Glomerular endothelial cell (primary cell): ENCODE measurements at places on chromosomes 12 and 14.

DNA sequence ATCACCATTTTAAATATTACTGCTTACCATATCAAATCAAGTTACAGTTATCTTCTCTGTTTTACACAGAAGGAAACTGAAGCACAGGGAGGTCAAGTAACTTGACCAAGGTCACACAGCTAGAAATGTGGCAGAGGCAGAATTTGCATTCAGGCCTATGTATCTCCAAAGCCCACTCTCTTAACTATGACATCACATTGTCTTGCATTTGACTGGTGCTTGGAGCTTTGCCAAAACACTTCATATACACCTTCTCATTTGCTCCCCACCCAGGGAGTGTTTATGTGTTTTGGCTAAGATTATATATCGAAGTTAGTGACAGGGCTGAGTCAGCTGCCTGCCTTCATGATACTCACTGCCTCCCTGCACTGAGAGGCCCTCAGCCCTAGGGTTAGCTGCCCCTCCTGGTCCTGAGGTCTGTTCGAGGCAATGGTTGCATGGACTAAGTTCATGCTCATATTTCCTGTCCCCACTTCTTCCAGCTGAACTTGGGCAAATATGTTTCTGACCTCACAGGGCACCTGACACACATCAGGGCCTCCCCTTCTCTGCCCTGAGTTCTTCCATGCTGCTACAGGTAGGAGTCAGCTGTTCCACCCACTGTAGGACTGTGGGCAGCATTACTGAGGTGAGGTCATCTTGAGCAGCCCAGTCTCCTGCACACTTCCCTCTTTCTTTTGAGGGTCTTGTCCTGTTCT, 1.8 kb downstream of the GALNT6 start:
- no peak for DNase-seq

- no peak for DNase-seq
Measured at GRCh38 chr12:1808798-1809480, 11.4 kb upstream of the LRTM2 start.

- DNase-seq: no peak
Measured at GRCh38 chr14:68650404-68650994, 142.4 kb downstream of the ZFP36L1 start.

GRCh38 chr12:2410496-2410895, 357.7 kb downstream of the CACNA1C start:
- DNase-seq: no peak

DNA sequence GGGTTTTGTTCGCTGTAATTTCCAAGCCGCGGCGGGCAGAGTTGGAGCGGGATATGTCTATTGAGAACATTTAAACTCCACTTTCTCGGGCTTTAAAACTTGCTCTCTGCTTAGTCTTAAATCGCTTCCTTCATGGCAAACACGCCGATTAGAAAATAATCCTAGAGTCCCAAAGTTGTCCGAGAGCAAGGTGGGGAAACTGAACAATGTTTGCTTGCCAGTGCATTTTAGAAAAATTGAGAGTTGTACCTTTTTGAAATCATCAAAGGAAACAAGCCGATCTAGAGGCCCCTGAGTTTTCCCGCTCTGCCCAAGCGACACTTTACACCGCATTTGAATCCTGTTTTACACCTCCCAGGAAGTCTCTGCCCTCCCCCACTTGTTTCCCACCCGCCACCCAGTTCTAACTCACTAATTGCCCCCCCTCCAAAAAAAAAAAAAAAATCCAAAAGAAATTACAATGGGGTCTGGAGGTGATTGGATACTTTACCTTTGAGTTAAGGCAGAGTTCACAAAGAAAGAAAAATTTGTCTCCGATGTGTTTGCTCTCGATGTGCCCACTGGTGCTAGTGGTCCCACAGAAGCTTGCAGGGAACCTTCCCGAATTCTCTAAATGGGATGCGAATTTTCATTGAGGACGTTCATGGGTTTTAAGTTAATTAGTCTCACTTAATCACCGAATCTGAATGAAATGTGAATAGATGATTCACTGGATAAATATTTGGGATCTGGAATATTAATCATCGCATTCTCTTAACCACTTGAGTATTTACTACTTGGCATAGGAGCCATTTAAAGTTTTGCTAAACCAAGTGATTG, 2.3 kb downstream of the HMGA2 start:
- no peak for DNase-seq

- DNase-seq: no peak
Measured at GRCh38 chr14:85579942-85580341, 50.0 kb downstream of the FLRT2 start.

- no peak for DNase-seq
Measured at GRCh38 chr12:1356285-1356684, 238.1 kb downstream of the FBXL14 start.

GRCh38 chr12:104805186-104805585, 152.9 kb downstream of the SLC41A2 start:
- DNase-seq: no peak

GRCh38 chr14:90509403-90509802, 112.6 kb downstream of the CALM1 start:
- no peak for DNase-seq

DNA sequence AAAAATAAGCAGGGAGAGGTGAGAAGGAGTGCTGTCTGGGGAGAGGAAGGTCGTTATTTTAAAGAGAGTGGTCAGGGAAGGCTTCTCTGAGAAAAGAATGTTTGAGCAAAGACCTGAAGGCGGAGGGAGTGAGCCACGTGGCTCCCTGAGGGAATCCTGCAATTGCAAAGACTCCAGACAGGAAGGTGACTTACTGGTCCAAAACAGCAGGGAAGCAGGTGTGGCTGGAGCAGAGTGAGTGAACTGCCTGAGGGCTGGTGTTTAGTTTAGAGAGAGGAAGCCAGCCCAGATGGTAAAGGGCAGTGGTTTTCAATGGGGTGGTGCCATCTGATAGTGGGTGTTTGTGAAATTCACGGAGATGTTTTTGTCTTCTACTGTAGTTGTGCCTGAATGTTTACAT, 58.8 kb upstream of the LTA4H start:
- no peak for DNase-seq

- DNase-seq: no peak
Measured at GRCh38 chr14:61472801-61473376, 151.5 kb downstream of the PRKCH start.

DNA sequence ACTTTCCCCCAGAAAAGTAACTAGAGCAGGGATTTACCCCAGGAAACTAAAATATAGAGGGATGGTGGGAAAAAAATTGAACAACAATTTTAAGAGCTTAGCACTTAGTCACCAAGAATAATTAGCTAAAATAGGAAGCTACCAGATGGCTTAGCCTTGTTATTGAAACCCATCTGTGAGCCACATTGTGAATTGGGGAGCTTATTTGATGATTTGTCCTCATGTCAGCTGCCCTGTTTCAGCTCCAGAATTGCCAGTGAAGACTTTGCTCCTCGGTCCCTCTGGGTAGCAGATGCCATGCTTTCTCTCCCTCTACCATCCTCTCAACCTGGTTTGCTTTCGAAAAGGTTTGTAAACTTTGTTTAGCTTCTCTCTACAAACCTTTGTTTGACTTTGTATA, 67.7 kb upstream of the PTHLH start:
- no peak for DNase-seq

- DNase-seq: no peak
Measured at GRCh38 chr12:4745249-4745648, 25.0 kb downstream of the GALNT8 start.

DNA sequence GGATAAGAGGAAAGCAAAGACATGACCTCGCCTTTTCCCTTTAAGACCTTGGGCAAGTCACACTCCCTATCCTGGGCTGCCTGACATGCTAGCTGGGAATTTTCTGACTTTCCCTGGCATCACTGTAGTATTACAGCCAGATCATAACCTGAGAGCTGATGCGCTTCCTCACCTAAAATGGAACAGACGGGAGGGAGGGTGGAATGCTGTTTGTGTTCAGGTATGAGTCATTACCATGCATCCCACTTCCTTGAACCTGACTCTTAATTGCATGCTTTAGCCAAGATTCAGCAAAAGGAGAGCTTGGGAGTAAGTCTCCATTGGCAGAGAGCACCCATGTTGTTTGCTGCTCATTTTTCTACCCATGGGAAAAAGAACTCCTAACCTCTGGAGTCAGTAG, 156.5 kb downstream of the KCNK10 start:
- no peak for DNase-seq

DNA sequence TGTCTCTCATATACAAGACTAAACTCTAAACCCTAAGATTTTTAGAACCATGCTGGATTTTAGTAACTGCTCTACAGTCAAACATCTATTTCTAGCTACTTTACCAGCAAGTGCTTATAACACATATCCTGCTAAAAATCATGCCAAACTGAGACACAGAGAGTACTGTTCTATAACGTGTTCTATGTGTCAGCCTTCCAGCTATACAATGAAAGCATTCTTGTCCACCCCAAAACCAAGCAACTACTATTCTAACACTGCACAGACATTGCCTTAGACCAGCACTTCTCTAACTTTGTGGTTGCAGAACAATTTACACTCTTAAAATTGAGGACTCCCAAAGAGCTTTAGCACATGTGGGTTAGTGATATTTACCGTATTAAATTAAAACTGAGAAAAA, 85.7 kb downstream of the SPPL3 start:
- no peak for DNase-seq

DNA sequence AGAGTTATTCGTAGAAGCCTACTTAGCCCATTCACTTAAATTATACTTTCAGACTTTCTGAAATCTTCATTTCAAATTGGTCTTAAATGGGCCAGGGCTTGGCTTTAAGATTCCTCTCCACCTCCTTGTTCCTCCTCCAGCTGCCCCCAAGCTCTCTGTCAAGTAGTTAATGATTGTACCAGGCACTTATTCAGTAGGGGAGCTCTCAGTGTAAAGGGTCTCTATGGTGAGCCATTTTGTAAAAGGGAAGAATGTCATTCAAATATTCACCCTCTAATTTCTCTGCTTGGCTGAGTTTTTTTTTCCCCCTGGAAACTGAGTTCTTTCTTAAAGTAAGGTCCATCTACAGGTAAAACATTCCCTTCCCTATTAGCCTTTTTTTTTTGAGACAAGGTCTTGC, 96.6 kb downstream of the SUDS3 start:
- no peak for DNase-seq

DNA sequence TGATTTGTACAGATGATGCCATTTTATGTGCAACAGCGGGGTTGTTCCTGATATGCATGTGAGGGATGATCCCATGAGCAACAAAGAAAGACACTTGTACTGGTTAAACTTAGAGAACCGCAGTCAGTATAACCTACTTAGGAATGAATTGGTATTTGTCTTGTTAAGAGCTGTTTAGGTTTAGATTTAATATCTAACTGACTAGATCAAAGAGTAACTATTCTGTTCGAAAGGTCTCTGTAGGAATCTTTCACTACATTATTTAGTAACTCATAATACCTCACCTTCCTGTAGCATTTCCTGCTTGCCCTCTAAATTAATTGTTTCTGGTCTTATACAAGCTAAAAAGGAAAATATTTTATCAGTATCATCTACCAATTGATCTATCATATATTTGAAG, 350.4 kb downstream of the TRHDE start:
- no peak for DNase-seq

GRCh38 chr14:89013698-89014568, 189.5 kb downstream of the TTC8 start:
- no peak for DNase-seq

DNA sequence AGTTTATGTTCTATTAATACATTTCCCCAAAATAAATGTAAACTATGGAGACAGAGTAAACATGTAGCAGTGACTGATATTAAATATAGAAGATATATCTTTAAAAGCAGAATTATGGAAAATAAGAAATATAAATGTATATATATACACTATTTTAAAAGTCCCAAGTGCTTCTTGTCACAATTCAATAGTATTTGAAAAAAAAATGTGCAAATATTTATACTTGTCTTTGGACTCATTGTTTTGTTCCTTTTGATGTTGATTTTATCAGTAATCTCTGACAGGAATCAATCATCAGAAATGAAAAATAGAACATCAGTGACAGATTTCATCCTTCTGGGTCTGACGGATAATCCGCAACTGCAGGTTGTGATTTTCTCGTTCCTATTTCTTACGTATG, at the start of gene OR6C76:
Gene OR6C76, plus strand, starts transcription at position 301 of the 400 bp plus-strand sequence. Its CDS starts 0 bp downstream, at position 301.
- DNase-seq: no peak

GRCh38 chr14:61885203-61885961, 123.2 kb downstream of the SNAPC1 start:
- no peak for DNase-seq

GRCh38 chr12:98374007-98374406, 141.4 kb upstream of the TMPO start:
- DNase-seq: no peak

DNA sequence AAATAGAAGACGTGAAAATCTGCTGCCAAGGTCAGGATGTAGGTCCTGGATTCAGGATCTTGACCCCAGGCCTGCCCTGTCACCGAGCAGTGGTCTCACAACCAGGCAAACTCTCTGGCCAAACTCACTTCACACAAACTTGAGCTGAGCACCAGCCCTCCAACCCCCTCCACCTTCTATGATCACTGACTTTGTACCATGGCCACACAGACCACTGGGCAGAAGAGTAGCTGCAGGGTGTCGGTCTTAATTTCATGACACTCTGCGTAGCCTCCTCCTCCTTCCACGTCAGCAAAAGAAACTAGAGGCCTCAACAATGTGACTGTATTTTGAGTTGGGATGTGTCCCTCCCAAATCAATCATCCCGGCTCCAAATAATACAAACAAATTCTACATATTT, 7.2 kb upstream of the TBX3 start:
- no peak for DNase-seq

DNA sequence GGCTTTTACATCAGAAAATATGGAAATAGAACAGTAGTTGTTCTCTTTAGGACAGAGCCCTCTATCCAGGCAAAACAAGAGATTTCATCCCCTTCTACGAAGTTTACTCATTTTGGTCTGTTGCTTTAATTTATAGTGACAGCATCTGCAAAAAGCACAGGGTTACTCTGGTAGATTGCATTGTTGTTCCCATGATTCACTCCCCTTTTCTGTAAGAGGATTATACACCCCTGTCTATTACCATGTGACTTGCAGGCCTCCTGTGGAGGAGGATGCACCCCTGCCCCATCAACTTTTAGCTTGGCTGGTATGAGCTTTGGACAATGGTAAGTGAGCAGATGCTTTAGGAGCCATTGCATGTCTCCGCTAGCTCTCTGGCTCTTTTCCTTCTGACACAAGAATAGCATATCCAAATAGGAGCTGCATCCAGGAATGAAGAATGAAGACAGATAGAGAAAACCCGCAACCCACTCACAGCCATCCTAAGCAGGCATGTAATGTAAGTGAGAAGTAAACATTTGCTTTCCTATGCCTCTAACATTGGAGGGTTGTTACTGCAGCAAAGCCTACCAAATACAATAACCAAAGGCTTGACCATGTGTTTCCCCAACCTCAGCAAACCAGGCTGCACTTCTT, 304.2 kb downstream of the AKAP6 start:
- no peak for DNase-seq
